ENCODE measurements at places on chromosomes 7 and 10. TPM values are rescaled to one million over a fixed set of nuclear protein-coding genes. Genes with fewer than 3 reads are reported as not detected.

The CAV2 gene
- total RNA-seq = 86.7 TPM

DNA sequence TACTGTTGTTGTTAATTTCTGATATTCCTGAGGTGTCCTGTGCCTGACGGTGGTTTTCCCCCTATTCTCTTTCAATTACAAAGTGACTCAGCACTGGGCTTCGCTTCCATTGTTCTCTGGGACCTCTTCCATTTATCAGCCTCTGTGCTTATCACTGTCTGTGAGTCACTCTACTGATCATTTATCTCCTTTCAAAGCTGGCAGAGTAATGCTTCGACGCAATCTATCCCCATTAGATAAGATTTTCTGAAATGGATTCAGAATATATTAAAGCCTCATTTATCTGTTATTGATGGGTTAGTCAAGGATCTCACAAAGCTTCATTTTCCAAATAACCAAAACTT is 679.2 kb downstream of the SDK1 start:
- DNase-seq = no peak
- no peaks in the 10 kb centered on the region for H3K36me3 ChIP-seq
- H3K4me3 ChIP-seq = no peak overlapping the region
- H3K27ac ChIP-seq = no peak overlapping the region
- no peaks in the 10 kb centered on the region for H3K4me1 ChIP-seq

- H3K4me3 ChIP-seq = no peak overlapping the region
- H3K27me3 ChIP-seq = no peaks in the 10 kb centered on the region
- H3K27ac ChIP-seq = no peak overlapping the region
- H3K4me1 ChIP-seq = no peaks in the 10 kb centered on the region
Observed at GRCh38 chr7:124444696-124445480, 320.7 kb downstream of the GPR37 start.

- no peak for DNase-seq
- no peak overlapping the region for H3K4me3 ChIP-seq
- H3K27ac ChIP-seq = no peak overlapping the region
Observed at GRCh38 chr10:74084955-74085354, 65.7 kb downstream of the AP3M1 start.

- H3K4me1 ChIP-seq = no peaks in the 10 kb centered on the region
- H3K36me3 ChIP-seq = no peaks in the 10 kb centered on the region
- DNase-seq = no peak
- no peak overlapping the region for H3K27ac ChIP-seq
- no peaks in the 10 kb centered on the region for H3K27me3 ChIP-seq
Observed at GRCh38 chr10:93807371-93807770, 49.6 kb downstream of the LGI1 start.

The ITIH5 gene
- 23.3 TPM for total RNA-seq

GRCh38 chr10:73887294-73888039 is 13.1 kb upstream of the CAMK2G start:
- no peaks in the 10 kb centered on the region for H3K27me3 ChIP-seq
- H3K36me3 ChIP-seq = no peaks in the 10 kb centered on the region
- no peak overlapping the region for H3K4me3 ChIP-seq

The TMEM229A gene
- total RNA-seq = not detected

- no peaks in the 10 kb centered on the region for H3K36me3 ChIP-seq
- DNase-seq = peak; percentile 83
Observed at GRCh38 chr7:77799078-77799964, 748 bp downstream of the PHTF2 start.

- H3K4me3 ChIP-seq = peak overlapping the region; percentile 88
- no peaks in the 10 kb centered on the region for H3K4me1 ChIP-seq
- no peaks in the 10 kb centered on the region for H3K27me3 ChIP-seq
- H3K27ac ChIP-seq = peak overlapping the region; percentile 71
- H3K36me3 ChIP-seq = no peaks in the 10 kb centered on the region
- no peak for DNase-seq
Observed at GRCh38 chr10:87092861-87093631, 1.6 kb downstream of the GLUD1 start.
